GM04503 (cell line): ENCODE measurements at places on chromosomes 12 and 14.

GRCh38 chr12:91307957-91308670 is 125.5 kb upstream of the DCN start:
- no peak for DNase-seq

DNA sequence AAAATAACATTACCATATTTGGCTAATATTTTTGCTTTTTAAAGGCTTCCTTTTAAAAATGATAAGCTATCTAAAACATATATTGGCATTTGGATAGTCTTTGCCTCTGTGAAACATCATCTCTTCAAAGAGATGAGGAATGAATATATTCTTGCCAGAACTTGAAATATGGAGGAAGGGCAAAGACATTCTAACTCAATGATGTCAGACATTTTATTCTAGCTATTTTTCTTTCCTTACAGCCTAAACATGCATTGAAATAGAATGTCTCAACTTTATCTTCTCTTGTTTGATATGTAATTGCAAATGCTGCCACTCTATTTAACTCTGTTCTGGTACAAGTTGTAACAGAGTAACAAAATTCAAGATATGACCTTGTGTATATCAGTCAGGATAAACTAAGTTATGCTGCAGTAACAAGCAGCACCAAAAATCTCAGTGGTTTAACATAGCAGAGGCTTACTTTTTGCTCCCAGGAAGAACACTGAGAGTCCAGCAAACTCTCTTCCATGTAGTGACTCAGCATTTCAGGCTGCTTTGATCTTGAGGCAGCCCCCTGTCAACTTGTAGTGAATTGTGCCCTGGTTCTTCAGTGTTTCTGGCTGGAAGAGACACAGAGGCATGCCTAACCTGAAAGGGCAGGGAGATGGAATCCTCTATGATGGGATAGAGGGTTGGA is 11.0 kb downstream of the IRAK3 start:
- no peak for DNase-seq

DNA sequence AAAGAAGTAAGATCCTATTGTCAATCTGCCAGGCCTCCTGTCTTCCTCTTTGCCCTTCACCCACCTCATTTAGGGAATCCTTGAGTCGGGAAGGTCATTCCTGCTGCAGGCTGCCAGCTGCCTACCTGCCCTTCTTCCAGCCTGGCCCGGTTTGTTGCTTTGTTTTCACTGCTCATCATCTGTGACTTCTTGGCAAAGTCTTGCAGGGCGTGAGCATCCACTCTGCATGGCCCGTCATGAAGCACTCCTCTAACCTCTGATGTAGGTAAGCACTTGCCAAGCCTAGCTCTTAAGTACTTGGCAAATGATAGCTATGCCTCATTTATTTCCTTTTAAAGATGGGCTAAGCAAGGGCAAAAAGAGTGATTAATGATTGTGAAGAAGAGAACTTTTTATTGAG is 192.8 kb downstream of the NRXN3 start:
- DNase-seq, result no peak

DNA sequence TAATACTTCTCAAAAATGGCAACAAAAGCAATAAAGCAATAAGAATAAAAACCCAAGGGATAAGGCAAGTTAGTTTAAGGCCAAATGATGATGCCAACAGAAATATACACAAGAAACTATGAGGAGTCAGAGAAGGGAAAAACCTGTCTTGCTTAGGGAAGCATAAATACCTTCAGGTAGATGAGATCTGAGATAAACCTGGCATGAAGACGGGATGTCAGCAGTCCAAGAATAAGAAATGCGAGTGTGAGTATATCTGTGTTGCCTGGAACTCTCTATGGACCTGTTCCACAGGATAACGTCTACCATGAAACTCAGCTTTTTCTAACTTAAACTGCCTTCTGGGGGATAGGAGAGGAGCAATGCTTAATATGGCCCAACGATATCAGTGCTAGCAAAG is 30.6 kb downstream of the KCNH5 start:
- DNase-seq, result no peak

- DNase-seq, result no peak
Observed at GRCh38 chr12:9118158-9118557, 2.4 kb upstream of the A2M start.

GRCh38 chr12:19760611-19761010 is 321.3 kb downstream of the AEBP2 start:
- no peak for DNase-seq

GRCh38 chr14:49418789-49419188 is 167.4 kb downstream of the RPS29 start:
- DNase-seq, result no peak

DNA sequence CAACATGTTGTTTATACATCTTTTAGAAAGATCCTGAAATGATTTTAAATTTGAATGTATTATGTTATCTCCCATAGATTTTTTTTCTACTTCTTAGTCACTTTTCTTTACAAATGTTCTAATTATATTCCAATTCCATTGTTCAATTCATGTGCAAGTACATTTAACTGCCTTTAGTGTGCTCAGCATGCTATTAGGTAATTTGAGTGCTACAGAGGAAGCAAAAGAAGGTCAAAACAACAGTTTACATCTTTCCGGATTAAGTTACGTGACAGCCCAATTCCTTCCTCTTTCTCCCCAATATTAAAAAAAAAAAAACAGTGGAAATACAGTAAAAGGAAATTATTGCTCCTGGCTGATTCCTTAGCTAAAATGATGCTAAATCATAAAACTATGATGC is 98.3 kb downstream of the RTN1 start:
- DNase-seq, result no peak

- DNase-seq, result no peak
Observed at GRCh38 chr14:42490536-42490935, 883.9 kb downstream of the LRFN5 start.

DNA sequence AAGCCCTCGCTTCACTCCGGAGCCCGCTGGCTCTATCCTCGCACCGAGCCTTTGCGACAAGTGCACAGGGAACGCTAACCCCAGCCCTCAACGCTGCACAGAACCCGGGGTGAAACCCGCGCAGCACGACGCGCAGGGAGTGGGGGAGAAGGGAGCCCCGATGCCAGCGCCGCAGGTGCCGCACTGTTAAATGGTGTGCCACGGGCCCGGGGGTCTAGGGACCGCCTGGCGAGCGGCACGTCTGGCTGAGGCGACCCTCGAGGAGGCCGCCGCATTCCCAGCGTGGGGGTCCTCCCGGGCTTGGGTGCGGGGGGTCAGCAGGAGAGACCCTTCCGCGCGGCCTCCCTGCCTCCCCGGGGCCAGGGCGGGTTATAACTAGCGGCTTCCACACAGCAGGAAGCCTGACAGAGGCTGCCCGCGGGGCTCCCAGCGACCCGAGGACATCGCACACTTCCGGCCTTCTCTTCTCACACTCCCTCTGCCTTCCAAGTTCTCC is 23.8 kb upstream of the LRTM2 start:
- no peak for DNase-seq

DNA sequence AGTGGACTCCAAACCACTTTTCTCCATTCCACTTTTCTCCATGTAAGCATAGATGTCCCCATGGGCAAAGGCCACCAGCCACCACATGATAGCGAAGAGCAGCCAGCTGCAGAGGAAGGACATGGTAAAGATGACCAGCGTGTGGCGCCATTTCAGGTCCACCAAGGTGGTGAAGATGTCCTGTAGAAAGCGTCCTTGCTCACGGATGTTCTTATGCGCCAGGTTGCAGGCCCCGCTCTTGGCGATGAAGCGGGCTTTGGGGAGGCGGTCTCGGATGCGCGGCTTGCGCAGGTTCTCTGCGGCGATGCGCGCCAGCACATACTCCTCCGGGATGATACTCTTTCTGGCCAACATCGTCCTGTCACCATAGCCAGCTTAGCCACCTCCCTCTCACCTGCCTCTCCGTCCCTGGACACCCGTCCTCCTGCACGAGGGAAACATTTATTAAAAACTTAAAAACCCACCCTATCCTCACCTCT is 1.2 kb downstream of the KCNJ8 start:
- DNase-seq, result no peak

DNA sequence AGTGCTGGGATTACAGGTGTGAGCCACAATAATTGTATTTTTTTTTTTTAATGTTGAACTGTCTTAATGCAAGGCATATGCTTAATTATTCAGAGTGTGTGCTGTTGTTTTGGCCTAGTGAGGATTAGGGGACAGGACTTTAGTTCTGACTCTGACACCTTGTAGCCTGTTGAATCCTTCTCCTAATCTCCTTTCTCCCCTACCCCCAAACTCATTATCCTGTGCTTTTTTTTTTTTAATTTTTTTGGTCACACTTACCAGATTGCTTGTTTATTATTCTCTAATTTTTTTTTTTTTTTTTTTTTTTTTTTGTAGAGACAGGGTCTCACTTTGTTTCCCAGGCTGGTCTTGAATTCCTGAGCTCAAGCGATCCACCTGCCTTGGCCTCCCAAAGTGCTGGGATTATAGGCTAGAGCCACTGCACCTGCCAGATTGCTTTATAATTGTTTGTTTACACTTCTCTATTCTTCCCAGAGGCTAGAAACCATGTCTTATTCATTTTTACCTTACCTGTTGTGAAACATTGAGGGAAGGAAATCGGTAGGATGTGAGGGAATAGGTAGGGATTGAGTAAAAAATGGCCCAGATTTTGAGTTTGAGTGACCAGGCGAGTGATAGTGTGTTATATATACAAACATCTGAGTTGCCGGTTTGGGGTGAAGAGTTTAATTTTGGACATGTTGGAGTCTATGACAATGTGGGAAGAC is 32.2 kb downstream of the DIP2B start:
- DNase-seq, result no peak

- no peak for DNase-seq
Observed at GRCh38 chr12:129009833-129010622, 156.8 kb downstream of the GLT1D1 start.

GRCh38 chr14:74963705-74964271 is 8.4 kb upstream of the PGF start:
- no peak for DNase-seq

- no peak for DNase-seq
Observed at GRCh38 chr12:2639020-2639298, 155.8 kb upstream of the FKBP4 start.

GRCh38 chr14:103398427-103399195 is 13.4 kb downstream of the MARK3 start:
- no peak for DNase-seq

GRCh38 chr14:21846227-21846885 is 172.7 kb upstream of the OR4E1 start:
- DNase-seq, result no peak

GRCh38 chr12:51548241-51548640 is 42.8 kb upstream of the SCN8A start:
- DNase-seq, result no peak

DNA sequence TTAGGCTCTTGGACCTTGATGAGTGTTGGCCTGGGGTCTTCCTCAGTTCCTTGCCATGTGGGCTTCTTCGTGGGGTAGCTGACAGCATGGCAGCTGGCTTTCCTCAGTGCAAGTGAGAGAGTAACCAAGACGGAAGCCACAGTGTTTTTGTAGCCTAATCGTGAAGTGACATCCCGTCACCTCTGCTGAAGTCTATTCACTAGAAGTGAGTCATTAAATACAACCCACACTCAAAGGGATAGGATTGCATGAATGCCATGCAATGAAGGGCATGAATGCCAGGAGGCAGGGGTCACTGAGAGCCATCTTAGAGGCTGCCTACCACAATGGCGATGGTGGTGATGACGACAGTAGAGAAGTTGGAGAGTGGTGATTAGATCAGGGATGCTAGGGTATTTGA is 13.5 kb upstream of the ASIC1 start:
- no peak for DNase-seq

DNA sequence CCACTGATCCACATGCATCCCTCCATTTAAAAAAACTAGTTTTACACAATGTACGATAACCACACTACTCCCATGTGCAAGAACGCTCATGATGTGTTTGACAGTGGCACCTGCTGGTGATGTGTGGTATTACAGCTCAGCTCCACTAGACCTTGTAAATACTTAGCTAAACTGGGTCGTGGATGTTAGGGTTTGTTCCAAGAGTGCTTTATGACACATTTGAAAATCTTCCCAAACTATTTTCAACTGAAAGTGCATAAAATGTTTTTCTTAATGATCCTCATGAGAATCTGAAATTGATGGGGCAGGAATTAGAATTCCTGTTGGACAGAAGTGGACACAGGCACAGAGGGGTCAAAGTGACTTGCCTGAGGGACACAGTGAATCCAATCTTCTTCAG is 99.2 kb downstream of the SCARB1 start:
- peak; percentile 62 for DNase-seq

GRCh38 chr14:92414690-92415445 is 91.9 kb downstream of the SLC24A4 start:
- no peak for DNase-seq

- no peak for DNase-seq
Observed at GRCh38 chr12:45587877-45588533, 141.5 kb upstream of the ARID2 start.

DNA sequence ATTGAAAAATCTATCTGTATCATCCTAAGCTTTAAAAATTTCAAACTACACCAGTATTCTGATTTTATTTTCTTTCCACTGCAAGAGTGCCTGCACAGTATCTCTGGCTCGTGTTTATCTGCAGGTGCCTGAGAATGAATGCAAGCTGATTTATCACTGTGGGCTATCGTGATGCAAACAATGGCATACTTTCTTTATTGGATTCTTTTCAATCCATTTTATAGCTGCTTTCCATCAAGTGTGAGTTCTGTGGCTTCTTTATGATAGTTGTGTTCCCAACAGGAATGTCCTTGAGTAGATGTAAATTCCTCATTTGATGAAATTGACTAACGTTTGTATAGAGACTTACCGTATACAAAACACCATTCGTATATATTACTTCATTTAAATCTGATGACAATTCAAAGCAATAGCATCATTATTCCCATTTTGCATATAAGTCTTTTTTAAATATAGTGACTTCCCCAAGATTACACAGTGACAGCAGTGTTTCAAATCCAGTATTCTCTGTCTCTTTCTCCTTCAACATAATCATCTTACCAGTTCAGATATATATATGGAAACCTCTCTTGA is 160.3 kb upstream of the ABCD2 start:
- no peak for DNase-seq

DNA sequence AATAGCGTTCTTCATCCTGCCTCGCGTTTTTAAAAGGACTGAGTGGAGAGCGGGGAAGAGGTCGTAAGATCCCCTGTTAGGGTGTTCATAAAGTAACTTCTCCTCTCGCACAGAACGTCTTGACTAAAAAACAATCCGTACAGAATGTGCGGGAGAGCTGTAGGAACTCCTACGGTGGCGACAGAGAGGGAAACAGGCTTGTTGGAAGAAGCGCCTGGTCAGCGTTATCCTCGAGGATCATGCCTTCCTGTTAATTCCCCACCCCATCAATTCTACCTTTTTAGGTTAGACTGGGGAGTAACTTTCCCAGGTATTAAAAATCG is 399 bp upstream of the WASHC4 start:
- DNase-seq, result no peak

- peak; percentile 2 for DNase-seq
Observed at GRCh38 chr12:97308576-97309198, 153.9 kb upstream of the RMST start.

DNA sequence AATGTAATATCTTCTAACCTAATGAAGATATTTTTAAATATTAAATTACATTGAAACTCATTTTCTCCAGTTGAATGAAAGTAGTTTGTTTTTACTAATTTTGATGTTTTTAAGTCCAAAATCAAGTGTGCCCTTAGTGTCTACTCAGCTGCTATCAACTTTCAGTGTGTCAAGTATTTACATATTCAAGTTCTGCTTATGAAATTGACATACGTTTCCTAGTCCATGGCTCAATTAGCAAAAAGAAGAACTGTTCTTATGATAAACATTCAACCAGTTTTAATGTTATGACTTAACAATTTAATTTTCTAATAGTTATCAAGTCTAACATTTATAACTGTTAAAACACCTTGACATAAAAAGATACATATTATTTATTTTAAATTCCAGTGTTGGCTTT is 137.1 kb downstream of the DUSP6 start:
- DNase-seq, result no peak

- DNase-seq, result no peak
Observed at GRCh38 chr12:19451196-19451595, 11.9 kb downstream of the AEBP2 start.

- DNase-seq, result no peak
Observed at GRCh38 chr12:128316078-128316477, 49.1 kb downstream of the TMEM132C start.
